Stimulated activated CD8-positive, alpha-beta memory T cell treated with anti-CD3 and anti-CD28 coated beads, Interleukin-2, amount 100 ng/mL, for 1 hour (primary cell): ENCODE measurements at places on chromosomes 7 and 10.

GRCh38 chr7:79285756-79286155, 167.7 kb downstream of the MAGI2 start:
- no peak for DNase-seq

DNA sequence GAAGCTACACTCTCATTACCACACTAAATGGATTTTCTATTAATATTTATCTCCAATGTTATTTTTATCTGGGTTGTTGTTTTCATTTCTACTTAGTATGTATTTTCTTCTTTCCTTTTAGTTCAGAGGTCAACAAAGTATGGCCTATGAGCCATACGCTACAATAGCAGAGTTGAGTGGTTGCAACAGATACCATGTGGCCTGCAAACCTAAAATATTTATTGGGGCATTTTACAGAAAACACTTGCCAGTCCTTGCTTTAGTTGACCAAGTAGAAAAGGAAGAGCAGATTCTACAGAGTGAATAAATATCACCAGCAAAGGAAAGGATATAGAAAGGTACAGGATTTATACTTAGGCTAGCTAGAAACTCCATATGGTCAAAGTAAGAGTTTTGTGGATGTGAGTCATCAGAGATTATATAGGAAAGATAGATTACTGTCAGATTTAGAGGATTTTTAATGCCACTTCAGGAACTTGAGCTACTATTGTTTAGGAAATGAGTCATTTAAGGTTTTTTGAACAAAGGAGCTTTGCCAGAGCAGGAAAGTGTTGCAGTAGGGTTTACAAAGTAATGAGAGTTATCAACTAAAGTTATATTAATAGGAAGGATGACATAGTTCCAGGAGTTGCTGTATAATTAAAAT, 323.3 kb upstream of the KAT6B start:
- no peak for DNase-seq

DNA sequence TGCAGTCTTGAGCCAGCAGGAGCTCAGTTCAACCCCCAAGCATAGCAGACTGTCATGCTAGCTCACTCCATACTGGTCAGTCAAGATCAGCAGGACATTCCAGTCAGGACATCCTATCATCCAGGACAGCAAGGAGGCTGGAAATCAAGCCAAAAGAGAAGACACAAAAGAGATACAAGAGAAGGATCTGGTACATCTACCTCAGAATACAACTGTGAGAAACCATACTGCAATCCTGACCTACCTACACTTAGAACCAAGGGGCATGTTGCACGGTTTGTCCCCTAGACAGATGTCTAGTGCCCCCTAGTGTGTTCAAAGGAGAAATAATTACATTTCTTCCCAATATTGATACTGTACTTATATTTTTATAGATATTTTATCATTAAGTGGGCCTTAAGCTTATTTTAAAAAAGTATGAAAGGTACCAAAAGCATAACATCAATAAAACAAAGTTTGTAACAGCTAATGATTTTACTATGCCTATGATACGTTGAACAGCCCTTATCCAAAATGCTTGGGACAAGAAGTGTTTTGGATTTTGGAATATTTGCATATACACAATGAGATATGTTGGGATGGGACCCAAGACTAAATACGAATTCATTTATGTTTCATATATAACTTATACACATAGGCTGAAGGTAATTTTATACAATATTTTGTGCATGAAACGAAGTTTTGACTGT, 26.7 kb downstream of the ERCC6 start:
- DNase-seq: no peak

DNA sequence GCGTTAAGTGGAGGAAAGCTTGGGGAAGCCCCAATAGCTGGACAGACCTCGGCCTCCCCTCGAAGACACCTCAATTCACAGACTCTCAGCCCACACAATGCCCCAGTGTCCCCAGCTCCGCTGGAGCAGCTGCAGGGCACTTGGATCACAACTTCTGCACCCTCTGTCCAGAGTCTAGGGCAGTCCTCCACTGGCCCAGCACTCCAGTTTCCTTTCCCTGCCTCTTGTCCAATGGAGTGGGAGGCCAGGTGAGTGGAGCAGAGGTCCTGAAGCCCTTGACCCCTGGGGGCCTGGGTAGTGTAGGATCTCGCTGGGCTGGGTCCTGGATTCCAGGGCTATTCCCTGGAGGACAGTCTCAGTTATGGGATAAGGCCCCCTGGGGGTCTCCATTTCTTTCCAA, 11.9 kb downstream of the SFRP5 start:
- DNase-seq: no peak

GRCh38 chr7:141074162-141074991, 513 bp downstream of the TMEM178B start:
- DNase-seq: no peak
